ENCODE measurements at places on chromosomes 6 and 20.

DNA sequence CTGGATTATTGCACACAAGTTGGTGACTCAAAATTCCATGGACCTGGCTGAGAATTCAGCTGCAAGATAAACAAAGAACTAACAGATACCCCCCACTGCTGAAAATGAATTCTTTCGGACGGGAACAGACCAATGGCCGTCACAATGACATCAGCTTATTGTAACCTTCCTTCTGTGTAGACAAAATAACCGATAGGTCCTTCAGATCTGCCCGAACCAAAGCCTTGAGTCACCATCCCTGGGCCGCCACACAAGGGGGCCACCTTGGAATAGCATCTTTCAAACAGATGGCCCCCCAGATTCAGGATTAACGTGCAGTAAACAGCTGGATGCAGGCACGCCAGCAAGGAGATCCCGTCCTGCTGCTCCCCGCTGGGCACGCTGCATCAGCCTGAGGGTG lies 214.0 kb upstream of the EXOC2 start:
- no peak for DNase-seq

GRCh38 chr20:13936781-13937576 lies 53.4 kb downstream of the SEL1L2 start:
- no peak for DNase-seq

- DNase-seq: no peak
Observed at GRCh38 chr6:167229586-167229985, 61.5 kb upstream of the UNC93A start.

DNA sequence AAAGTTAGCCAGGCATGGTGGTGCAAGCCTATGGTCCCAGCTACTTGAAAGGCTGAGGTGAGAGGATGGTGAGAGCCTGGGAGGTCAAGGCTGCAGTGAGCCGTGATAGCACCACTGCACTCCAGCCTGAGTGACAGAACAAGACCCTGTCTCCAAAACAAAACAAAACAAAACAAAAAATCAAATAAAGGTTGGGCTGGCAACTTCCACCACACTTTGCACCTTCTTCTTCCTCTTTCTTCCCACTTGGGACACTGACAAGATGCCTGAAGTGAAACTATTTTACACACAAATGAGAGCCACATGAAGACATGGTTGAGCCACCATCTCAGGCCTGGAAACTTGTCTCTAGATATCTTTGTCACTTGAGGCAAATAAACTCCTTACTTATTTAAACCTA lies 53.8 kb upstream of the CCDC28A start:
- DNase-seq: no peak

DNA sequence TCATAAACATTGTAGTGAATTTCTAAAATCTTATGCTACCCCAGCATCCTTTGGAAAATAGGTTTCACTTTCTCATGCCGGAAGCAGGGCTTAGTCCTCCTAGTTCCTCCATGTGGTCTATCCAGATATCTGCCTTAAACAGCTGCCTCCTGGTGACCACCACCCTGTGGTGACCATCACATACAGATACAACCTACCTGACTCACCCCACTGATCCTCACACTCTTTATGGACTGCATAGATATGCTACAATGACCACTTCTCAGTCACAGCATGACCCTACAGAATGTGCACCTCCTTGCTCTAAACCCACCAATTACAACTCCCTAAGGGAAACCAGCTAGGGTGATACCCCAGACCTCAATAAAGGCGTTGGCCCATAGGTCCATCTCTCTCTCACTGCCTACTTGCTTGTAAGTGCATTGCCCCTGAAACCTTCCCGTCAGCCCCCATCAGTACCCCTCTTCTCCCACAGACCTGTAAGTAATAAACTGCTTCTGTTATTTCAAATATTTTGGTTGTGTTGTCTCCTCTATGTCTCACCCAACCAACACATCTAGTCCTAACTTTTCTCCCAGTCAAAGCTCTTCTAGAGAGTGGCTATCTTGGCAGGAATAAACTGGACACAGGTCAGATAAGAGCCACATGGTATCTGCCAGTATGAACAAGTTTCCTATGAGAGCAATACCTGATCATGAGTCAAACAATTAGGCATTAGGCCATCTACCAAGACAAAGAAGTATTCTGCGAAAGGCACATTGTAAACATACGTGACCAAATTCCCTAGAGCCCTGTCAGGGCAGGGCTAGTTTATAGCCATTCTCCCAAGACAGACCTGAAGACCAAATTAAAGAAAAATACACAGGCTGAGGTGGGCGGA lies 39.4 kb upstream of the PLEKHG1 start:
- no peak for DNase-seq

- DNase-seq: no peak
Observed at GRCh38 chr20:51003753-51004152, 19.2 kb downstream of the KCNG1 start.

GRCh38 chr6:44833248-44833647 lies 445.7 kb downstream of the CDC5L start:
- no peak for DNase-seq

DNA sequence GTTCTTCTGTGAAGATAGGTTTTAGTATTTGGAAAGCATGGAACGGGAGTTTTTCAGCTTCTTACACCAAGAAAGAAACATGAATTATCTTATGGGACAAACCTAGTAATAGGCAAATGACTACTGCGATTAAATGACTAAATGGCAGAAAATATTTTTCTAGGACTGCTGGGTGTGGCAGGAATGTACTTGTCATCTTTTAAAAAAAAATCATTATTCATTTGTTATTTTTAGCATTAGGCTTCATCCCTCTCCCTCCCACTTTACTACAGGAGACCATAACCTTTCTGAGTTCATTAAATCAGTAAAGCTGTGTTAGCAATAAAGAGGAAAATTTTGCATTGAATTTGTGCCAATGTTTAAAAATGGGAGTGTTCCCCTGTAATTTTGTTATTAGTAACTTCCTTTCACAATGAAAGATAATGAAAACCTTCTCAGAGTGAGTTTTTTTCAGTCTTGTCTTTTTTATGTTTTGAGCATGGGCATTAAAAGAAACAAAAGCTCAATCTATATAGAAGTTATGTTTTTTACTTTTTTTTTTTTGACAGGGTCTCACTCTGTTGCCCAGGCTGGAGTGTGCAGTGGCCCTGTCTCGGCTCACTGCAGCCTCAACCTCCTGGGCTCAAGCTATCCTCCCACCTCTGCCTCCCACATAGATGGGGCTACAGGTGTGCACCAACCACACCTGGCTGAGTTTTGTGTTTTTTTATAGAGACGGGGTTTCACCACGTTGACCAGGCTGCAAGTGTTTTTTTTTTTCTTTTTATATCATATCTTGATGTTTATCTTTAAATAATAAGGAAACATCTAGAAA lies 105.6 kb upstream of the CLDN20 start:
- DNase-seq: no peak

DNA sequence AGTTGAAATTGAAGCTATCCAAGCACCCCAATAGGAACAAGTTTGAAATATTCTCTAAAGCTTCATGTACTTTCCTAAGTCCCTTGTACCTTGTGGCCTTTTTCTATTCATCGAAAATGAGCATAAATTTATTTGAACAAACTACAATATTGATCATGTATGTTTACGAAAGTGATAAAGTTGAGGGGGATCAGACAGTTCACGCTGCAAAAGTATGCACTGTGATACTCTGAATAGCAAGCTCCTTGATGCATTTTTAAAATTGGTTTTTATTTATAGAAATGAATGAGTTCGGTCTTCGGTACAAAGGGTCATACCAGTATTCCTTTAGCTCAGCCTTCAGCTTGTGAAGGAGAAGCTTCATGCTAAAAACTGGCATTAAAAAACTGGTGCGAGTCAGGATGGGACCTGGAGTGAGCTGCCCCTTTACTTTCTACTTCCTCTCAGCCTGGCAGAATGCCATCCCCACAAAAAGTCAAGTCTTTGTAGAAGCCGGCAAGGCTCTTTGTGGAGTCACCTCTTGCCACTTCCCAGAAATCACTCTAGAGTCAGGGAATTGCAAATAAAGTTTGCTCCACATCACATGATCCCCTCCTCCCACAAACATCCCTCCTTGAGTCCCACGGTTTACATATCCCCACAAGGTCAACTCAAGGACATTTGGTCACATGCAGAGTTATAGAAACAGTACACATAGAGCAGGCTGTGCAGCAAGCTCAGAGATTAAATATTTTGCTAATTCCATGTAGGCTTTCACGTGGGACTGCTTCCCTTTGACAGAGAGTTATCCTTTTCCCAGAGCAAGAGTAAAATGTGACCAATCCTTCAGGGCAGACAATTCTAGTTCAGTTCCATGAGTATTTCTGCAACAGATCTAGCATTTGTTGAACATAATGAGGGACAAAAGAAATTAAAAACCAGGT lies 34.6 kb upstream of the ADGRF1 start:
- DNase-seq: no peak

Data from NCI-H446 treated with DMSO at 0.1 percent for 48 hours (cell line).